Uterine smooth muscle cell (primary cell): ENCODE measurements at places on chromosomes 4 and X. TPM values are rescaled to one million over a fixed set of nuclear protein-coding genes. Genes with fewer than 3 reads are reported as not detected.

Gene MSN
- 256 and 341 TPM in 2 replicates for total RNA-seq

Gene SPARCL1
- total RNA-seq: 0.22 and 2.1 TPM in 2 replicates

Gene PNPLA4
- total RNA-seq: 15.7 and 16.6 TPM in 2 replicates

Gene CLDN34
- not detected in 2 replicates for total RNA-seq

Gene SLC9B2
- total RNA-seq: 15.4 and 25.2 TPM in 2 replicates

Gene RAB40AL
- total RNA-seq: 0.22 and 0.37 TPM in 2 replicates

Gene GATA1
- not detected in 2 replicates for total RNA-seq

Gene GPRIN3
- total RNA-seq: 0.12 and 0.22 TPM in 2 replicates

Gene TMEM271
- total RNA-seq: not detected in 2 replicates

Gene PPID
- 29.2 and 36.0 TPM in 2 replicates for total RNA-seq

Gene FBXL5
- total RNA-seq: 127 and 136 TPM in 2 replicates

Gene F8A2
- total RNA-seq: not detected in 2 replicates

Gene PDE6B
- total RNA-seq: 0.22 and 1.1 TPM in 2 replicates

Gene KLF3
- 13.4 and 14.3 TPM in 2 replicates for total RNA-seq

Gene SMARCAD1
- 39.6 and 42.1 TPM in 2 replicates for total RNA-seq

Gene BEND2
- not detected in 2 replicates for total RNA-seq

Gene GBA3
- total RNA-seq: under 0.01 TPM in 1 of 2 replicates, not detected in the other

Gene GC
- total RNA-seq: not detected in 2 replicates

Gene FDCSP
- total RNA-seq: not detected in 2 replicates

Gene ZNF711
- 0.66 and 0.87 TPM in 2 replicates for total RNA-seq

Gene EVC
- 37.2 and 59.4 TPM in 2 replicates for total RNA-seq

Gene SCOC
- 66.4 and 67.1 TPM in 2 replicates for total RNA-seq

Gene FOXR2
- not detected in 2 replicates for total RNA-seq

Gene BTK
- total RNA-seq: under 0.01 TPM in 1 of 2 replicates, not detected in the other

Gene GAGE1
- not detected in 2 replicates for total RNA-seq

Gene SLC34A2
- not detected in 2 replicates for total RNA-seq

Gene ZDHHC15
- 0.11 and 0.25 TPM in 2 replicates for total RNA-seq

Gene NAT8L
- under 0.01 and 0.12 TPM in 2 replicates for total RNA-seq

Gene YY2
- total RNA-seq: 2.6 and 2.7 TPM in 2 replicates

Gene ZNF732
- total RNA-seq: 0.12 and 0.66 TPM in 2 replicates

Gene TMEM35A
- total RNA-seq: 3.8 and 5.9 TPM in 2 replicates

Gene HSFX1
- total RNA-seq: 1.00 TPM in 2 replicates

Gene GABRE
- total RNA-seq: 15.2 and 20.7 TPM in 2 replicates

Gene NUDT9
- 18.3 and 21.2 TPM in 2 replicates for total RNA-seq

Gene SH3D19
- 18.4 and 19.3 TPM in 2 replicates for total RNA-seq

Gene PGRMC2
- total RNA-seq: 15.1 and 27.4 TPM in 2 replicates

Gene KLB
- not detected in 2 replicates for total RNA-seq

Gene DNAAF6
- total RNA-seq: not detected in 2 replicates

Gene PABPC1L2A
- total RNA-seq: not detected in 2 replicates

Gene RS1
- total RNA-seq: not detected in 2 replicates

Gene WNK3
- total RNA-seq: 0.44 and 0.87 TPM in 2 replicates

Gene UGT2B11
- total RNA-seq: not detected in 2 replicates

Gene RPGR
- total RNA-seq: 7.6 and 17.3 TPM in 2 replicates

Gene OPHN1
- total RNA-seq: 7.0 and 12.1 TPM in 2 replicates

Gene CCKAR
- 0.25 TPM in 1 of 2 replicates, not detected in the other for total RNA-seq

Gene NHSL2
- 1.4 and 1.5 TPM in 2 replicates for total RNA-seq

Gene FAM241A
- total RNA-seq: 1.6 and 3.2 TPM in 2 replicates

Gene CT83
- total RNA-seq: not detected in 2 replicates

Gene ARMCX4
- 8.2 and 9.5 TPM in 2 replicates for total RNA-seq

Gene DCAF4L1
- 0.11 and 0.12 TPM in 2 replicates for total RNA-seq

Gene RXFP1
- total RNA-seq: 8.5 and 10.4 TPM in 2 replicates

Gene ASMT
- total RNA-seq: not detected in 2 replicates

Gene NEIL3
- total RNA-seq: 6.7 and 14.6 TPM in 2 replicates
